ENCODE measurements at places on chromosomes 4 and X.

GRCh38 chrX:108070891-108071290 is 20.5 kb downstream of the PSMD10 start:
- DNase-seq, result no peak

- DNase-seq, result no peak
Measured at GRCh38 chrX:113892401-113892800, 691.5 kb upstream of the HTR2C start.

DNA sequence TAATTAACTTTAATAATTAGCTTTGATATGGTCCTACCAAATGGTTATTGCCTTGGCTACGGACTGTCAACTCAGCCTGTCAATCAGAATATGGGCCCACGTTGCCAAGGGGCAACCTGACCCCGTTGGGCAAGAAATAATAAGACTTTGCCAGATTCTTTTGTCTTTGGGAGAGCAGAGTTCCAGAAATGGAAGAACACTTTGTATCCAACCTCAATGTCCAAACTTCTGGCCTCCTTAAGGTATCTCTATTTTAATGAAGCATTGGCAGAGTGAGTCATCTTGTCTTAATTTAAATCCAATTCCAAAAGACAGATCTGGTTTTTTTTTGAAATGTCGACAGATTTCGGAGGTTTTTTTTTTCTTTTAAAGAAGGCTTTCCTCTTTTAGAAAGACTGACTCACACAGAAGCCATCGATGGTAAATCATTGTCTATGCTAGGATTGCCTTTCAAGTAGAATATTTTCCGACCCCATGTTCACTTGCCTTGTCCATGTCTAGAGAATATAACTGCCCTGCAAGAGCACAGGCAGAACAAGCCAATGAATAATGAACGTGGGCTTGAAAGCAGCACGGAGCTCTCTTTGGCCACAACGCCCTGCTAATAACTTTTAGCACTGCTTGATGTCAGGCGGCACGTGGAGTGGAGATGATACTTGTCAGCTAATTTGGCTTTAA is 190.3 kb upstream of the GATB start:
- DNase-seq, result no peak

- DNase-seq, result no peak
Measured at GRCh38 chr4:8914461-8915171, 43.0 kb upstream of the HMX1 start.

DNA sequence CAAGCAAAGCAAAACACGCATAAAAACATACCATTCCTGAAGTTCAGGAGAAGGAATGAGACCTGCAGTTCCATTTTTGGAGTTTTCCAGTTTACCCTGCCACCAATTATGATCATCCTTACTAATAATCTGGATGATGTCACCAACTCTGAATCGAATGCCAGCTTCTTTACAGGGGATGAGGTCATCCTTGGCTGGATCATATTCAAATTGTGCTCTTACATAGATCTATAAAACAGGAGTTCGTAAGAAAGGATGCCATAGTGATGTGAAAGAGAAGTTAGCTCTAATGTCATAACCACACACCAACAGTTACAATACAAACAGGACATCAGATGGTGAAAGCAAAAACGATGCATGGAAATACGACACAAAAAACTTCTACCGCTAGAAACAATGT is 106.5 kb downstream of the NYX start:
- no peak for DNase-seq

- no peak for DNase-seq
Measured at GRCh38 chr4:31984872-31985271, 1264.7 kb downstream of the PCDH7 start.

DNA sequence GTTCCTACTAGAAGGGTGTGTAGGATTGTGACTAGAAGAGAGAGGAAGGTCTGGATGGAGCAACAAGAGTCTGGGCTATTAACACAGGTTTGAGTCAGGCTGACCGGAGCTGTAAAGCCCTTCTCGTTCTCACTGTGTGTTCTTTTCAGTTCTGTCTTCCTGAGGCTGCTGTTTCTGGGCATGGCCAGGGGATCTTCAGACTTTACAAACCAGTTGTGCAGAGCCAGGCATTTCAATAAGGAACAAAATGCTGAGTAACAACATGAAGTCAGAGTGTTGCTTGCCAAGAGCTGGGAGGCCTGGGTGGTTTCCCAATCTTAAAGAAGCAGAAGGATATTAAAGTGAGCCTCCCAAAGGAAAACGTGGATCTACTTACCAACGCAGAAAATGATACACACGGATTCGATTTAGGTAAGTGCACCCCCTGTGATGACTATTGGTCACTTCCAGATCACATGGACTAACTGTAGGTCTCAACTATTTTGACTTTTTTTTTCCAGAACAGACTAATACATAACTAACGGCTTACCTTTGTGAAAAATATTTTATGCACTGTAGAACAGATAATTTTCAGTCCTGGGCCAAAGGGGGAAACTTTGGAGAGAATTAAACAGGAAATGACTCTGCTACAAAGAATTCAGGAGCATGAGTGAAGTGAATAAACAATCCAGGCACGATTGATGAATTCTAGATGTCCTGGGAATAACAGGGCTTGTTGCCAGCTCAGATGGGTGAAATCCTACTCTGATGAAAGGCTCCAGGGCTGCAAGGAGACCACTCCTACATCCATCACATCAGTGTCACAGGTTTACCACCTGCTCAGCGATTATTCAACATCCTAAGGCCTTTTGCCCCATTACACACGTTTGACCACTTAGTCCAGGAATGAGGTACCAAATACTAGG is 94.5 kb downstream of the ANXA3 start:
- DNase-seq, result peak; percentile 90

DNA sequence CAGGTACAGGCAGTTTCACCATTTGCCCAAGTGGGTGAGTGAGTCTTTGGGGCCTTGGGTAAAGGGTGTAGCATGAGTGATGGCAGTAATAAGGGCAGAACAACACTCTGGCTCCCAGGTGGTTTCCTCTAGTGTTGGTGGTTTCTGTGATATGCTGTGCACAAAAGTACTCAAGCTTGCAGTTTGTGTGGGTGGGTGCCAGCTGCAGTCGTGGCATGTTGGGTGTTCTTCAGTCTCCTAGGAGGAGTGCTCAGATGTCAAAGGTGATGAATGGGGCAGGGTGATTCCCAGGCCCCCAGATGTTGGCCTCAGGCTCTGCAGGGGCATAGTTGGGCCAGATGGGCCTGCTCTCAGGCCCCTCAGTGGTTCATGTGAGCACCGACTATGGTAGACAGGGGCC is 166.1 kb upstream of the KLF8 start:
- no peak for DNase-seq

- DNase-seq, result no peak
Measured at GRCh38 chr4:127685292-127685691, 44.9 kb upstream of the SLC25A31 start.

GRCh38 chr4:3339577-3339976 is 46.8 kb downstream of the RGS12 start:
- DNase-seq, result no peak

DNA sequence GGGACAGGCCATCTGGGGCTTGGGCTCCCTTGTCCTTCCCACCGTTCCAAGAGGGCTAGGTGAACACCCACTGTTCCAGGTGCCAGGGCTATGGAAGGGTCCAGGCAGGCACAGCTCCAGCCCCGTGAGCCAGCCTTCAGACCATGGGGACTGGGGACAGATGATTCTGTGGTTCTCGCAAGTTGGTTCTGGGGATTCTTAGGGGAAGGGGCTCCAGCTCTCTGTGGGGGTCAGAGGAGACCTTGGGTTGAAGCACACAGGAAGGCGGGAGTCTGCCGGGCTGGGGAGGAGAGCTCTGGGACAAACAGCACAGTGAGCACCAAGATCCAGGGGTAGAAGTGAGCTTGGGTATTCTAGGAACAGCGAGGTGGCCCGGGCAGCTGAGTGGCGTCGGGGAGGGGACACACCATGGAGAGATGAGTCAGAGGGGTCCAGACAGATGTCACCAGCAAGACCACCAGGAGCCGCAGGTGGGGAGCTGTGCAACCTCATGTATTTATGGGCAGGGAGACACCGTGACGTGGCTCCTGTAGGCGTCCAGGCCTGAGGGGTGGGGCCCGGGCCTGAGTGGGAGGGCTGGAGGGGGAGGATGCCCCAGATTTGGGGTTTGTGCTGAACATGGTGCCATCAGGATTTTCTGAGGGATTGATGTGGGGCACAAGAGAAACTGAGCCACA is 48.8 kb upstream of the HMX1 start:
- DNase-seq, result no peak

- DNase-seq, result no peak
Measured at GRCh38 chr4:99324361-99324760, 3.2 kb upstream of the ADH1B start.

DNA sequence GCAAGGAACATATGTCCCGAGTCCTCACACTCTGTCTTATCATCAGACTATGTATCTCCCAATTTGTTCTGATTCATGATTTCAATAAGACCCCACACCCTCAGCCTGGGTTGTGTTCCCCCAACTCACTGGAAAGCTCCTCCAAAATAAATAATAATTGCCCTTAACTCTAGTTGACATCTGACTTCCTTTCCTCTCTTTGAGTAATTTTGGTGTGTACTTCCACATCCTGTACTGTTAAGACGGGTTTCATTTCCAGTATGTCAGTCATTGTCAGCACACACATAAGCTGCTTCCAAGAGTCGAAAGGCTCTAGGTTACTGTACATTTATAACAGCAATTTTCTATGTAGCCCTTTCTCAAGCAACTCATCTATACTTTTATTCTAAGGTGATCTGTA is 52.2 kb upstream of the C1QTNF7 start:
- no peak for DNase-seq

DNA sequence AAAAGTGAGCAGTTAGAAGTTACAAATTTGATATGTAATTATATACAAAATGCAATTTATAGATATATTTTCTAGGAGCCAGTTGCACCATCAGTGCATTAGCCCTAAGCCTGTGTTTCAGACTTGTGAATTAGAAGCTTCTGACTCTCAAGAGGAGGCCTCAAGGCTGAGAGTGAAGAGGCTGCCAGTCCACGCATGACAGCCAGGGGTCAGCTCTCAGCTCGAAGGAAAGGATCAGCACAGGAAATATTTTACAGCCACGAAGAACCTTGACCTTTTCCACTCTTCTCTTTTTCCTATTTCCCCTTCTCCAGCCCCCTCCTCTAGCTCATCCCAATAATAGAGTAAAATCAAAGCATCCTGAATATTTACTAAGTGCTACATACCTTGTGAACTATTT is 642.4 kb downstream of the TRIML1 start:
- no peak for DNase-seq

DNA sequence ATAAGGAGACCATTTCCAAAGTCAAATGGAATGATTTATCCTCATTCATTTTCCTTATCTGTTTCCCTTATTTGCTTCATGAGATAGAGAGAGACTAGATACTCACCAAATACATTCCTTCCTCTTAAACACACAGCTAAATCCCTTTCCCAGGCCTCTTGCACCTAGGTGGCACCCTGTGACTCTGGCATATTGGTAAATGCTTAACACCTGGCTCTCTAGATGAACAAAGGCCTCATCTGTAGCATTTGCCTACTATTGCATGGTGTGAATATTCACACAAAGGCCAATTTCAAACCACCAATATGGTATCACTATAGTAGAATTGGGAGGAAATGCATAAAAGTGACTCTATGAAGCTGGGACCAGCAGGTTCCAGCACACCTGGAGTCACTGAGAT is 22.1 kb upstream of the SLC10A4 start:
- DNase-seq, result no peak

- DNase-seq, result no peak
Measured at GRCh38 chr4:53717064-53717549, 125.8 kb upstream of the LNX1 start.

DNA sequence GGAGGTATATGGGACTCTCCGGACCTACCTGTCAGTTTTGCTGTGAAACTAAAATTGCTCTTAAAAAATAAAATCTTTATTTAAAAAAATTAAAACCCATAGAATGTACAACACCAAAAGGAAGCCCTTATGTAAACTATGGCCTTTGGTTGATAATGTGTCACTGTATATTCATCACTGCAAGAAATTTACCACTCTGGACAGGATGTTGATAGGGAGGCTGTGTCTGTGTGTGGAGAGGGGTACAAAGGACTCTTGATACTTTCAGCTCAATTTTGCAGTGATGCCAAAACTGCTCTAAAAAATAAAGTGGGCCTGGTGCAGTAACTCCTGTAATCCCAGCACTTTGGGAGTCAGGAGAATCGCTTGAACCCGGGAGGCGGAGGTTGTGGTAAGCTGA is 2.9 kb upstream of the ZMYM3 start:
- no peak for DNase-seq

GRCh38 chr4:76712564-76712963 is 185.4 kb downstream of the SOWAHB start:
- DNase-seq, result no peak

DNA sequence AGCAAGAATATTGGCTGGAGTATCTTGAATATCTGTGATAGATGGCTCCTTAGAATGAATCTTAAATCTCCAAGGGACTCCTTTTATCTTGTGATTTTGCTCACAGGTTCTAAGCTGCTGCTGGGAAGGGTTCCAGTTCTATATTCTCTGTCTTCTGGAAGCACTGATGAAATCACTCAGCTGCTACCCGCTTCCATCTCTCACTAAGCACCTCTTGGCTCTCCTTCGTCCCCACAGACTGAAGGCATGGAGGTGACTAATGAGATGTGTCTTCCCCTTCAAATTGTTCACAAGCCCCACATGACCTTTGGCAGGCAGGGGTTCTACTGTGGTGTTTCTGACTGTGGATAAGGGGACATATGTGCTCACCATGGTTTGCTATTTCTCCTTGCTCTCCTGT is 75.9 kb downstream of the C4orf51 start:
- DNase-seq, result no peak

DNA sequence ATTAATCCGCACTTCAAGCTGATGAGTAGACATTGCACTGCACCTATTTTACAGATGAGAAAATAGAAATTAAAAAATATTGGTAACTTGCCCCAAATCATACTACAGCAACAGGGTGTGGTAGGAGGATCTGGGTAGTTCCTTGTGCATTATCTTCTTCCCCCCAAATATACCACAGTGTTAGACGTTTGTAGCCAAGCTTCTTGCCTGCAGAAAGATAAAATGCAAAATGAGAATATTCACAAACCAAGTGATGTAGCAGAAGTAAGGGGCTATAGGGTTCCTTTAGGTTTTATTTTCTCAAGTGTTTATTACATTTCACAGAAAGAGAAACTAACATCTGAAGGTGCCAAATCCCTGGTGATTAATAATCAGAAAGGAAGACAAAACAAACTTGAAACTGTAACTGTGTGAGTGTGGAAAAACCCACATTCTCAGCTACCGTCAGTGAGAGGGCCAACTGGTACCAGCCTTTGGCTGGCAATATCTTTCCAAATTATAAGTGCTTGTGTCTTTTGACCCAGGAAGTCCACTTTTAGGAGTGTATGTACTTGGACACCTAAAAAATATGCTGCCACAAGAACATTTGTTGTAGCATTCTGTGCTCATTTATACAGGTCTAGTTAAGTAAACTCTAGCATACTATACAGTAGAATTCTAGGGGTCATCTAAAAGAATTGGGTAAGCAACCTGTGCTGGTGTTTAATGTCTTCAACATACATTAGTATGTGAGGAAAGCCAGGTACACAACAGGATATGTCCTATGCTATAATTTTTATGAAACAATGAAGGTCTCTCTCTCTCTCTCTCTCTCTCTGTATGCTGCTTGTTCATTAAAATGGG is 6.7 kb upstream of the CD38 start:
- DNase-seq, result no peak

Data from right cardiac atrium (tissue), 5 donors.